ENCODE measurements at places on chromosomes 5 and 9. TPM values are rescaled to one million over a fixed set of nuclear protein-coding genes. Genes with fewer than 3 reads are reported as not detected.

MAPK9 gene
- 46.2 TPM for total RNA-seq

DNA sequence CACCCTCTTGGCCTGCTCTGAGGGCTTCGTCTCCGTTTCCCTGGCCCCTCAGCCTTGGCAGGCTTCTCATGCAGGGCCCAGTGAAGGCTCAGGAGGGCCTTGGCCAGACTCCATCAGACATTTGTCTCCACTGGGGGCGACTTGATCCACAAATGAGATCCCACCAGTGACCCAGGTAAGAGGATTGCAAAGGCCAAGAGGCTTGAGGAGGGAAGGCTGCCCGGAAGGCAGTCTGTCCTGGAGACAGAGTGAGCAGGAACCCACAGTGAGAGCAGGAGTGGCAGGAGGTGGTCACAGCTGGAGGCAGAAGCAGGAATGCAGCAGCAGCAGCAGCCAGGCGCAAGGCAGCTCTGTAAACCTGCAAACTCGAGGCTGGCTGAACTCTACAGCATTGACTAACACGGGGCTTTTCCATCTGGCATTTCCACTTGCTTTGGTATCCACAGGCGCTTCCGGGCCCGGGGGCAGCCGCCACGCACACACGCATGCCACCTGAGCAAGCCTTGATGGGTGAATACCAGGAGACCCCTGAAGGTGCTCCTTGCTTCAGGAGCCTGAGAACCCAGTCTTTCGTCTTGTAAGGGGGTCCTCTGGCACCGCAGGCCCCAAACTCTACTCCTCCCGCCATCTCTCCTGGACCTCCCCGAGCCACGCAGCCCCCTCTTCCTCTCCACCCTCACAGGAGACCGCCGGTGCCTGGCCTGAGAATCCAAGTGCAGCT lies 14.7 kb downstream of the MGAT1 start:
- no peak for DNase-seq

PTGR1 gene
- 0.62 TPM for total RNA-seq

GRCh38 chr5:146793709-146794108 lies 84.8 kb downstream of the PPP2R2B start:
- no peak for DNase-seq
